A673 (cell line): ENCODE measurements at places on chromosomes 12 and 14.

- no peaks in the 10 kb centered on the region for H3K36me3 ChIP-seq
- no peaks in the 10 kb centered on the region for H3K4me1 ChIP-seq
- no peak overlapping the region for H3K27ac ChIP-seq
- no peak for DNase-seq
- H3K4me3 ChIP-seq = no peak overlapping the region
- no peaks in the 10 kb centered on the region for H3K27me3 ChIP-seq
These were observed 623.1 kb upstream of the LRFN5 start for GRCh38 chr14:40983604-40984003.

GRCh38 chr14:21054123-21054767 lies 3.4 kb upstream of the RNASE8 start:
- no peaks in the 10 kb centered on the region for H3K27me3 ChIP-seq
- H3K36me3 ChIP-seq = no peaks in the 10 kb centered on the region
- no peaks in the 10 kb centered on the region for H3K4me1 ChIP-seq
- no peak overlapping the region for H3K4me3 ChIP-seq
- H3K27ac ChIP-seq = no peak overlapping the region

GRCh38 chr12:32107359-32108267 lies 966 bp downstream of the BICD1 start:
- H3K4me1 ChIP-seq = peaks cover 18% of the 10 kb centered on the region
- DNase-seq = peak; percentile 42
- no peaks in the 10 kb centered on the region for H3K27me3 ChIP-seq
- no peaks in the 10 kb centered on the region for H3K36me3 ChIP-seq
- H3K4me3 ChIP-seq = peak overlapping the region; percentile 79
- peak overlapping the region; percentile 80 for H3K27ac ChIP-seq

DNA sequence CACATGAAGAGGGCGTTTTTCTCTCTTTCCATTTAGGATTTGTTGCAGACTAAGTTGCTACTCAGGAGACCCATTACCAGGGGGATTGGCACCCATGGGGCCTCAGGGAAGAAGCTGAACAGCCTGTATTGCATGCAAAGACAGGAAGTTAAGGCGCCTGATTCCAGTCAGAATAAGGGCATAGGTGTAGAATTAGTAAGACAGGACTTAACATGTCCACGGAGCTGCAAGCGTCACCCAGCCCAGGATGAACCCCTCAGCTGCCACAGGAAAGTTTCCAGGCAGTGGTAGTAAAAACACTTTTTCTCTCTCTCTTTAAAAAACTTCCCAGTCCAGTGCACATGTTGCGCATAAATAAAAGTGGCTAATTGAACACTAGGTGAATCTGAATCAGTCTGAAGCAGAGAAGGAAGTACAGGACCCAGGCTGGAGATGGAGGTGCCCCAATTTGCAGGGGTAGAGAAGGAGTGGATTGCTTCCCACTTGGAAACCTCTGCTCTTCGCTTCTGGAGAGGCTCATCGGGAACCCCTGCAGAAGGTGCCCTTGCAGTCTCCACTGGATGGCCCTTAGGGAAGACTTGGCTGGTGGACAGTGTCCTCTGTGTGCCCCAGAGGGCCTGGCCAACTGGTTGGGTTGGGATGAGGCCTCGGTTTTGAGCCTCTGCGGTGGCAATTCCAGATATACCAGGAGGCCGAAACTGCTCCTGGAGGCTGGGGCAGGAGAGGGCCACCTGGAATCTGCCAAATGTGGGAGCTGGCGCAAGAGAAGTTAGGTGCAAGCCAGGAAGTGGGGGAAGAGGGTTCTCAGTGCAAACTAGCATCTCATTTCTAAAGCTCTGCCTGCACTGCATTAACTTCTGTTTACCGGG lies 10.7 kb upstream of the TBX3 start:
- no peak for DNase-seq
- no peaks in the 10 kb centered on the region for H3K4me1 ChIP-seq
- no peak overlapping the region for H3K27ac ChIP-seq

DNA sequence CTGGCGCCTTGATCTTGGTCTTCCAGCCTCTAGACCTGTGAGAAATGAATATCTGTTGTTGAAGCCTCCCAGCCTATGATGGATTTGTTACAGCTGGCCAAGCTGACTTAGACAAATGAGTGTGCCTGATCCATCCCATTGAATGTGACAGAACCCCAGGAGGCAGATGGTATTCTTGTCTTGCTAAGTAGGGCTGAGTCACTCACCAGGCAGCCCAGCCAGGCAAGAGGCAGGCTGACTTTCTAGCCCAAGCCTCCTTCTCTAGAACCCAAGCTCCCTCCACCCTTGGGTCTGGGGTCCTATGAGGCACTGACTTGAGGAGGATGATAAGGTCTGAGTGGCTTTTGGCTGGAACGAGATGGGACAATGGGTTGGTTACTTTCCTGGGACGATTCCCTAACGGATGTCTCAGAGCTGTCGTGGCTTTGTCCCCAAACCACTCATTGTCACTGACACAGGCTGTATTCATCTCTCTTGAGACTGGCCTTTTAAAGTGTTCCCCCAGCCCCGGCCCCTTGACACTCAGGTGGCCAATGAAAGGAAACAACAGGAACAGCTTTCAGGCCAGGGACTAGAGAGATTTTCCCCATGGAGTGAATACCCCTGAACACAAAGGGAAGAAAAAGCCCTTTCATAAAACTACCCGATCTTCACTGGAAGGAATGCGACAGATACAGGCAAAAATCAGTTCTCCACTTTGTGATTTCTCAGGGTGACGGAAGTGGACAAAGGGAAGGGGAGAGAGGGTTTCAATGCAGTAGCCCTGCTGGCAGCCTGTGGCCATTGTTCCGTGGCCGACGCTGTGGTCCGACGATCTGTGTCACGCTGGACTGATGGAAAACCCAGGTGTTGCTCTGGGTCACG lies 264.2 kb downstream of the AACS start:
- H3K27ac ChIP-seq = no peak overlapping the region
- DNase-seq = peak; percentile 9
- no peak overlapping the region for H3K4me3 ChIP-seq
- H3K4me1 ChIP-seq = peaks cover 4% of the 10 kb centered on the region
- no peaks in the 10 kb centered on the region for H3K36me3 ChIP-seq

DNA sequence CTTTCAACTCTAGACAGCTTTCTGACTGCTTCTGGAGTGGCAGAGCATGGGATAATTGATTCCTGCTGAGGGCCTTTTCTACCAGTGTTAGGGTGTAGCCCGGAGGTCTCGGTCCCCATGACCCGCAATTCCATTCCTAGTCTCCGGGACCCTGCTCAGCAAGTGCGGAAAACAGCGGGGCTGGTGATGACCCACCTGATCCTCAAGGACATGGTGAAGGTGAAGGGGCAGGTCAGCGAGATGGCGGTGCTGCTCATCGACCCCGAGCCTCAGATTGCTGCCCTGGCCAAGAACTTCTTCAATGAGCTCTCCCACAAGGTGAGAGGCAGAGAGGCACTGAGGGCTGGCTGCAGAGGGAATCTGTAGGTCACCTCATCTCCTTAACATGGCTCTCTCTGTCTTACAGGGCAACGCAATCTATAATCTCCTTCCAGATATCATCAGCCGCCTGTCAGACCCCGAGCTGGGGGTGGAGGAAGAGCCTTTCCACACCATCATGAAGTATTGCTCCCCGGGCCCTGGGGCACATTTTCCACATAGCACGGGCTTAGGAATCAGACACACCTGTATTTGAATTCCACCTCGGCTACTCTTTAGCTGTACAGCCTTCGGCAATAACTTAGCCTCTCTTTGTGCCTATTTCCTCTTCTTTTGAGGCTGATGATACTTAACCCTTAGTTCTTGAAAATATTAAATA lies 5.6 kb upstream of the GAPDH start:
- no peak for DNase-seq
- no peaks in the 10 kb centered on the region for H3K27me3 ChIP-seq
- H3K4me1 ChIP-seq = peaks cover 20% of the 10 kb centered on the region
- peaks cover 85% of the 10 kb centered on the region for H3K36me3 ChIP-seq
- H3K4me3 ChIP-seq = no peak overlapping the region
- peak overlapping the region; percentile 13 for H3K27ac ChIP-seq

- H3K27me3 ChIP-seq = no peaks in the 10 kb centered on the region
- H3K36me3 ChIP-seq = no peaks in the 10 kb centered on the region
- no peak overlapping the region for H3K4me3 ChIP-seq
- peaks cover 9% of the 10 kb centered on the region for H3K4me1 ChIP-seq
- no peak overlapping the region for H3K27ac ChIP-seq
These were observed 3.9 kb upstream of the GPRC5A start for GRCh38 chr12:12887471-12887870.

GRCh38 chr14:64698903-64699302 lies 5.3 kb upstream of the PLEKHG3 start:
- H3K36me3 ChIP-seq = no peaks in the 10 kb centered on the region
- no peak overlapping the region for H3K4me3 ChIP-seq
- no peaks in the 10 kb centered on the region for H3K27me3 ChIP-seq
- peaks cover 6% of the 10 kb centered on the region for H3K4me1 ChIP-seq
- H3K27ac ChIP-seq = no peak overlapping the region

DNA sequence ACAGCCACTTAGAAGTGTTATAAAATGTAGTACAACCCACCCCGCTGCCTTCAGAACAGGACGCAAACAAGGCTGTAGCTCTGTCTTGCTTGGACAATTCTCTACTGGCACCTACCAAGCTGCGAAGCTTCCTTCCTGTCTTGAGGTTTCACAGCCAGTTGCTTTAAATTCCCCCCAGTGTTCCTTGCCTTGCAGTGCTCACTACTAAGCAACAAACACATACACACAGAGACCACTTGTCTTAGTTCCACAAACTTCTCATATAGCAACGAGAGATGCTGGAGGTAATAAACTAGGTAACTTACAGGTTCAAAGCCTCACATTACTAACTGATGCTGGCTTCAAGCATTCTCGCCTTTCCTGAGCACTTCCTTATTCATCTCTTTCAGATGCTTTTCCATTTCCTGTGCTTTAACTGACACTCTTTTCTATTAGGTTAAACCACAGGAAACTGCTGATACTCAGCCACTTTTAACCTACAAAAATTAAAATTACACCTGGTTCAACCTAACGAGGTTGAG lies 91.5 kb upstream of the PTGDR start:
- no peak overlapping the region for H3K27ac ChIP-seq
- no peak overlapping the region for H3K4me3 ChIP-seq
- no peak for DNase-seq
- H3K4me1 ChIP-seq = no peaks in the 10 kb centered on the region

DNA sequence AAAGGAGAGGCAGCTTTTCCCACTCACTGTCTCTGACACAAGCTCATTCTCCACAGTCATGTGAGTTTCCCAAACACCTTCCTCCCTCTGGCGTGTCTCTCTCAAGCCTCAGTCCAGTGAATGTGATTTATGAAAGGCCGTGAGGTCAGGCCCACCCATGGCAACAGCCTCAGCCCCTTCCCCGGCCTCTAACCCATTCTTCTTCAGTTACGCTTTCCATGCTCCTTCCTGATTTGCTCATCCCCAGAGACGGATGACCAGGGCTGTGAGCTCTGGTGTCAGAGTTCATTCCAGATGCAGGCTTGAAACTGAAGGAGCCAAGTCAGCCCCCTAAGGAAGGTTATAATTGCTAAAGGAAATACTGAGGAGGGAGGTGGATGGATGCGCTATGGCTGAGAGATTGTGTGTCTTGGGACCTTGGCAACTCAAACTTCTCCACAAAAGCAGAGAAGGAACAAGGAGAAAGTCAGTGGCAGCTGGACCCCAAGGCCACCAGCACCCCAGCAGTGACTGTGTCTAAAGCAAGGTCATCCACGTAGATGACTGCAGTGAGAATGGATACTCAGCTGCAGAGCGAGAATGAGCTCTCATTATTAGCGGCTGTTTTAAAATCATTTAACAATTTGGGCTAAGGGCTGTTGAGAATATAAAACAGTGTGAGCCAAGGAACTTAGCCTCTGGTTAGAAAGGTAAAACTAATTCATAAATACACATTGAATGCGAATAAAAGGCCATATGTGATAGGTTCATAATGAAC lies 84.1 kb downstream of the FBXL14 start:
- H3K4me1 ChIP-seq = no peaks in the 10 kb centered on the region
- no peaks in the 10 kb centered on the region for H3K36me3 ChIP-seq
- H3K4me3 ChIP-seq = no peak overlapping the region
- H3K27me3 ChIP-seq = no peaks in the 10 kb centered on the region

DNA sequence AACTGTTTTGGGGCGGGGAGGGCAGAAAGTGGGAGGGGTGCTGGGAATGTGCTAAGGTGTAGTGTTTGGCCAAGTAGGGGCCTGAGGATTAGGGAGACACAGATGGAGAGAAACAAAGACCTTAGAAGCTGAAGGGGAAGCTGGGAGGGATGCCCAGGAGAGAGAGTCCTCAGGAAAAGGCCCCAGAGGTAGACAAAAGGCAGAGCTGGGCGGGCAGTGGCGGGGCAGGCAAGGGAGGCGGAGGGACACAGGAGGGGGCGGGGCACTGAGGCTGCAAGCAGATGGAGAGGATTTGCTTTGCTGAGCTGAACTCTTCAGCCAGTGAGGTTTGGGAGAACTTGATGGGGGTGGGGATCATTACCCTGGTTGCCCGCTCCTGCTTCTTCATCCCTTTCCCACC lies 2.8 kb downstream of the PTMS start:
- H3K36me3 ChIP-seq = peaks cover 24% of the 10 kb centered on the region
- H3K4me1 ChIP-seq = peaks cover 32% of the 10 kb centered on the region
- peak overlapping the region; percentile 97 for H3K4me3 ChIP-seq
- H3K27me3 ChIP-seq = no peaks in the 10 kb centered on the region
- DNase-seq = peak; percentile 55

DNA sequence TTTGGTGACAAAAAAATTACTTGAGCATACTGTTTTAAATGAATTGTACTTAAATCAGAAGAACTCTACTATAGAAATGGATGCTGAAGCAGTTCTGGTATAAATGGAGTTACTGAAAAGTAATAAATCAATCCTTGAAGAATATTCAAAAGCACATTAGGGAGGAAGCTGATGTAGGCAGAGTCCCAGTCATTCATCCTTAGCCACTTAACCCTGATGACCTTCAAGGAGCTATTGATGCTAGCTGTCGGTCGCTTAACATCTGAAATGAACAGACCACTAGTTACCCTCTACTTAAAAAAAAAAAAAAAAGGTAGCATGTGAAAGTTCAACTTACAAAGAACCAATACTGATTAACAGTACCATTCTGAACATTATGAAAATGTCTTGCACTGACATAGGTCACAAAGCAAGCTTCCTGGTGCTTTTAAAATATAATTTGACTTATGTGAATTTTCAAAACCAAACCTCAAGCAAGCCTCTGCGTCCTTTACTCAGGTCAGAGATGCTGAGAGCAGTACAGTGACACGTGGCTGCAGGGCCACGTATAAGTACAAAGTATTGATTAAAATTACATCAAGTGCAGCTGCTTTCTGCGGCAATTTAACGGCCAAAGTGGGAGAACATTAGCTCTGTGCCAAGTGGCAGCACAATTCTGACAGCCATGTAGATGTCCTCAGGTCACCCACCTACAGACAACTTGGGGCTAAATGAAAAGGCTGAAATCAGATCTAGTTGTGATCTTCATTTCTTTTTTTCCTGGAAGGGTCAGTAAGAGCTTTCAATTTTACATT lies 18.1 kb downstream of the PPM1H start:
- no peaks in the 10 kb centered on the region for H3K4me1 ChIP-seq
- no peak overlapping the region for H3K4me3 ChIP-seq
- no peaks in the 10 kb centered on the region for H3K36me3 ChIP-seq
- no peak for DNase-seq
- H3K27me3 ChIP-seq = no peaks in the 10 kb centered on the region

DNA sequence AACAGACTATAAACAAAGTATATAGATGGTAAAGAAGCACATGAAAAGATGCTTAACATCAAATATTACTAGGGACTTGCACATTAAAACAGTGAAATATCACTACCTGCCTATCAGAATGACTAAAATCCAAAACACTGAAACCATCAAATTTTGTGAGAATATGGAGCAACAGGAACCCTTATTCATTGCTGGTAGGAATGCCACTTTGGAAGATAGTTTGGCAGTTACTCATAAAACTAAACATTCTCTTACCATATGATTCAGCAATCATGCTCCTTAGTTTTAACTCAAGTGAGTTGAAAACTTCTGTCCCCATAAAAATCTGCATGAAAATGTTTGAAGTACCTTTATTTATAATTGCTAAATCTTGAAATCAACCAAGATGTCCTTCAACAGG lies 297.6 kb downstream of the DAD1 start:
- H3K4me3 ChIP-seq = no peak overlapping the region
- no peaks in the 10 kb centered on the region for H3K4me1 ChIP-seq
- H3K27ac ChIP-seq = no peak overlapping the region
- no peak for DNase-seq
- H3K27me3 ChIP-seq = no peaks in the 10 kb centered on the region
